ENCODE measurements at places on chromosomes 7 and 10.
A peak's percentile ranks its signal among the peaks of the same experiment; 100 is the strongest.

GRCh38 chr7:8354503-8354902 lies 78.9 kb upstream of the NXPH1 start:
- no peak for DNase-seq
- no peak overlapping the region for H3K4me3 ChIP-seq
- no peaks in the 10 kb centered on the region for H3K36me3 ChIP-seq
- H3K27me3 ChIP-seq = no peaks in the 10 kb centered on the region
- peaks cover 16% of the 10 kb centered on the region for H3K4me1 ChIP-seq

DNA sequence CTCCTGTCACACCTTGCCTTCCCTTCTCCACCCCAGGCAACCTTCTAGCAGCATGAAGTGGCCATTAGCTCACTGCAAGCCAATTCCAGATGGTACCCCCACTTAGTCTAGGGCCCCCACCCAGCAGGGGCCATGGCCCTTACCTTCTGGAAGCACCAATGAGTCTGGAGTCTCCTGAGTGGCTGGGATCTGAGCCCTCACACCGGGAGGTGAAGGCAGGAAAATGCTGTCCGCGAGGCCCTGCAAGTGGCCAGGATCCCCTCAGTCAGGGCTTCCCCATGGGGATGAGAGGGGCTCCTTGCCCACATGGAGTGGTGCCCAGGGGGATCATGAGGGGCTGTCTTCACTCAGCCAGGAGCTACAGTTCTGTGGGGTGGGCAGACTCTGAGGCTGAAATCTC lies 4.6 kb downstream of the AQP1 start:
- H3K27ac ChIP-seq = no peak overlapping the region
- H3K4me3 ChIP-seq = no peak overlapping the region
- H3K27me3 ChIP-seq = peaks cover 8% of the 10 kb centered on the region
- H3K36me3 ChIP-seq = no peaks in the 10 kb centered on the region
- no peak for DNase-seq

DNA sequence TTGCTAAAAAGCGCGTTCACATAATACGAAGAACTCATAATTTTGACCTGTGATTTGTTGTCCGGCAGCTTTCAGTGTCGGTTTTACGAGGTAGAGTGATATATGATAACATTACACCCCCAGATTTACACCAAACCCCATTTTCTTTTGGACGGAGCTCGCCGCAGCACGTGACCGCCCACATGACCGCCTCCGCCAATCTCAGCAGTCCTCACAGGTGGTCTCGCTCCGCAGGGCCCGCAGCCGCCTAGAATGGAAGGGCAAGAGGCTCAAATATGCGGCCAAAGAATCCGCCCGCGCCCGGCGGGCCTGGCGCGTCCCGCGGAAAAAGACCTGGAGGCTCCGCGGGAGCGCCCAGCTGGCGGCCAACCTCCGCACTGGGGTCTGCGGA lies at the start of gene HOXA7:
HOXA7 (minus strand) TSS at position 168 of the 391 bp plus-strand sequence; CDS start at position 38, 130 bp downstream.
- H3K4me3 ChIP-seq = peak within 1 kb of the TSS; percentile 97
- peaks cover 8% of the 10 kb centered on the region for H3K27me3 ChIP-seq
- peak; percentile 84 for DNase-seq
- peaks cover 33% of the 10 kb centered on the region for H3K36me3 ChIP-seq
- peaks cover 48% of the 10 kb centered on the region for H3K4me1 ChIP-seq
- peak within 1 kb of the TSS; percentile 99 for H3K27ac ChIP-seq

GRCh38 chr7:20219446-20220292 lies 2.5 kb upstream of the MACC1 start:
- H3K27ac ChIP-seq = peak overlapping the region; percentile 40
- H3K4me3 ChIP-seq = no peak overlapping the region
- H3K27me3 ChIP-seq = no peaks in the 10 kb centered on the region
- H3K36me3 ChIP-seq = no peaks in the 10 kb centered on the region
- H3K4me1 ChIP-seq = peaks cover 14% of the 10 kb centered on the region
- DNase-seq = peak; percentile 7

DNA sequence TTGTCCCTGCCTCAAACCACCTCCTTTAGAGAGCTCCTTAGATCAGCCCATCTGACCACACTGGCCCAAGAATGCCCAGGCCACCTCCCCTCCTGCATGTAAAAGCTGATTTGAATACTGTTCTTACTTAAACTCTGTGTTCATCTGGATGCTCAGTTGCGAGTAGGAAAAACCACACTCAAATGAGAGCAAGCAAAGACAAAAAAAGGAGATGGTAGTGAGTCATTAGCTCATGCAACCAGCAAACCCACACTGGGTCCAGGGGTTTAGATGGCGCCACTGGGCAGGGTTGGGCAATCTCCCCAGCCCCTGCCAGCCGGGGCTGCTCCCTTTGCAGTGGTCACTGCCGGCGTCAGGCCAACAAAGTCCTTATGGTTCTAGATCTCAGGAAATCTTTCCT lies 32.7 kb downstream of the TSPAN15 start:
- H3K36me3 ChIP-seq = peaks cover 20% of the 10 kb centered on the region
- H3K27ac ChIP-seq = no peak overlapping the region
- H3K4me3 ChIP-seq = no peak overlapping the region
- H3K4me1 ChIP-seq = peaks cover 58% of the 10 kb centered on the region

GRCh38 chr7:24971333-24972165 lies 8.4 kb downstream of the OSBPL3 start:
- H3K4me3 ChIP-seq = no peak overlapping the region
- H3K4me1 ChIP-seq = peaks cover 3% of the 10 kb centered on the region
- H3K27ac ChIP-seq = no peak overlapping the region
- no peak for DNase-seq
- H3K36me3 ChIP-seq = no peaks in the 10 kb centered on the region
- peaks cover 5% of the 10 kb centered on the region for H3K27me3 ChIP-seq

- no peak for DNase-seq
- peaks cover 4% of the 10 kb centered on the region for H3K27me3 ChIP-seq
- H3K4me3 ChIP-seq = no peak overlapping the region
- H3K36me3 ChIP-seq = no peaks in the 10 kb centered on the region
- H3K27ac ChIP-seq = no peak overlapping the region
Measured at GRCh38 chr10:51729822-51730555, 30.6 kb upstream of the CSTF2T start.

GRCh38 chr7:49805371-49806007 lies 32.1 kb downstream of the VWC2 start:
- DNase-seq = no peak
- H3K27ac ChIP-seq = no peak overlapping the region
- peaks cover 16% of the 10 kb centered on the region for H3K4me1 ChIP-seq
- H3K36me3 ChIP-seq = no peaks in the 10 kb centered on the region

- no peaks in the 10 kb centered on the region for H3K4me1 ChIP-seq
- H3K4me3 ChIP-seq = no peak overlapping the region
- H3K27me3 ChIP-seq = no peaks in the 10 kb centered on the region
- H3K36me3 ChIP-seq = peaks cover 77% of the 10 kb centered on the region
- no peak overlapping the region for H3K27ac ChIP-seq
Measured at GRCh38 chr7:94580601-94581000, 71.0 kb downstream of the CASD1 start.

- peaks cover 8% of the 10 kb centered on the region for H3K27me3 ChIP-seq
- no peak for DNase-seq
- no peaks in the 10 kb centered on the region for H3K36me3 ChIP-seq
- peaks cover 5% of the 10 kb centered on the region for H3K4me1 ChIP-seq
Measured at GRCh38 chr7:68440866-68441265, 1157.4 kb upstream of the AUTS2 start.

DNA sequence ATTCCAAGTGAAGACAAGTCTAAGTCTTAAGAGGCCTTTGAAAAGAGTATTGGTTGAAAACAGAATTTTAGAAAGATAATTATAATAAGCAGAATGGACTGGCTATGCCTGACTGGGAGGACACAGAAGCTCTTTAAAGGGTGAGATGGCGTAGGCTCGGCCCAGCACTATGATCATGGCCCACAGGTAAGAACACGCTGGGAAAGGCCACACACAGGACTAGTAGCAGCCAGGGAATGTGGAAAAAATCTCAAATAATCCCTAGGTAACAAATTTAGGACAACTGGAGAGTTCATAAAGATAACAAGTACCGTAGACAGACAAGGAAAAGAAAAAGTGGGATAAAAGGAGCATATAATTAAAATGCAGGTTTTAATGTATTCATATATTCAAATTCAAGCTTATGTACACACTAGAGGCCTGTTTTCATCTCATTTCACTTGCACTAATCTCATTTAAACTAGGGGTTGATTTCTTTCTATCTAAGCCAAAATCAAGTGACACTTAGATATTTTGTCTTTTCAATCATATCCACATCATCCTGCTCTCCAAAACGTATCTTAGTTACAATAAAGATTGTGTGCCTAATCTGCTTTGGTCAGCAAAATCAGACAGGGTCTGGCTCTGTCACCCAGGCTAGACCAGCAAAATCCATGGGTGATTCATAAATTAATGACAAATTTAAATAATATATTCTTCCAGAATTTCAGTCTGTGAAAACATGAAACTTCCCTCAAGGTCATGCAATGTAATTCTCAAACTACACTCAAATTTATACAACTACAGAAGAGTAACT lies 53.0 kb downstream of the EZH2 start:
- peaks cover 4% of the 10 kb centered on the region for H3K4me1 ChIP-seq
- H3K27me3 ChIP-seq = no peaks in the 10 kb centered on the region
- H3K27ac ChIP-seq = peak overlapping the region; percentile 86

DNA sequence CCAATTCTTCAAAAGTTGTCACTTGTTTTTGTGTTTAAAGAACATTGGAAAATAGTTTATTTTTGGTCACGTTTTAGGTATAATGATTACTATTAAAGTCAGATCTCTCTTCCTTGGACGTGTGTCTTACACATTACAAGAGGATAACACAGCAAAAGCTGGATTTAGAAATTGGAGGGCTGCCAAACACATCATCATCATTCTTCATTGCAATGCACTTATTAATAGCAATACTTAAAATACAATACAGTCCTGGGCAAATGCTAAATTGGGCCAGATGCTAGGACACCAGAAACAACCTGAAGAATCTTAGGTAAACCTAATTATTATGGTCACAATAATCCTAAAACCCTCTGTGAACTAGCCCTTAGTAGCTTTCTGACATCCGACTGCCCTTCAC lies 303.6 kb downstream of the DGKB start:
- no peaks in the 10 kb centered on the region for H3K36me3 ChIP-seq
- no peaks in the 10 kb centered on the region for H3K27me3 ChIP-seq
- H3K4me3 ChIP-seq = no peak overlapping the region

GRCh38 chr7:120865191-120865981 lies 7.4 kb upstream of the TSPAN12 start:
- H3K27me3 ChIP-seq = no peaks in the 10 kb centered on the region
- DNase-seq = no peak
- no peaks in the 10 kb centered on the region for H3K36me3 ChIP-seq
- peak overlapping the region; percentile 77 for H3K27ac ChIP-seq
- peaks cover 28% of the 10 kb centered on the region for H3K4me1 ChIP-seq
- H3K4me3 ChIP-seq = peak overlapping the region; percentile 0

- no peak for DNase-seq
- peaks cover 9% of the 10 kb centered on the region for H3K36me3 ChIP-seq
- no peaks in the 10 kb centered on the region for H3K27me3 ChIP-seq
Measured at GRCh38 chr10:22504766-22505165, 159.5 kb downstream of the SPAG6 start.

DNA sequence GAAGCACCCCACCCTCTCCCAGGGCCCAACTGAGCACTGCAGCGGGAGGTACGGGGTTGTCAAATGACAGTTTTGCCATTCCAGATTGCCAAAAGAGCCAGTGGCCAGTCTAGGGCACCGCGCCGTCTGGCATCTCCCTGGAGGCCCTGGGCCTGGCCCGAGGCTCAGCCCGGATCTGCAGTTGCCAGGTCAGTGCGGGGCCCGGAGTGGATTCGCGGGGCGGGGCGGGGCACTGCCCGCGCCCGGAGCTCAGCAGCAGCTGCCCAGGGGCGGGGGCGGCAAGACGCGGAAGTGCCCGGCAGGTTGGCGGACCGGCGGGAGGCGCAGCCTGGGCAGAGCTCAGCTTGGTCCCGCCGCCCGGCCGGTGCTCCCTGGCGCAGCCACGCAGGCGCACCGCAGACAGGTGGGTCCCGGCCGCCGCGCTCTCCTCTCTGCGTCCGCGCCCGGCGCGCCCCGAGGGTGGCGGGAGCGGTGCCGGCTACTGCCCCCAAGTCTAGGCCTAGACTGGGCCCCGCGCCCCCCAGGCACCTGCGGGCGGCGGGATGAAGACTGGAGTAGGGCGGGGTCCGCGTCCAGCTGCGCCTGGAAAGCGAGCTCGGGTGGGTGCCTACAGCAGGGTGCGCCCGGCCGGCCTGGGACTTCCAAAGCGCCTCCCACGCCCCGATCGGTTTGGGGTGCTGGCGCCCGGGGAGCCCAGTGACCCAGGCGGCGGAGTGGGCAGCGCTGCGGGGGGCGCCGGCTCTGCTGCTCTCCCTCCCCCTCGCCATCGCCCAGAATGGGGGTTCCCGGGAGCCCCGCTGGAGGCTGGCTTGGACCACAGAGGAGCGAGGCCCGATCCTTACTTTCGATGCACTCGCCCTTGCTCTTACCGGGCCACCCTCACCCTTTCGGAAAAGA lies at the start of gene IRF5:
IRF5 (plus strand) TSS at position 281 of the 897 bp plus-strand sequence. CDS start 4,155 bp downstream, outside the sequence.
- H3K4me1 ChIP-seq = peaks cover 21% of the 10 kb centered on the region
- peak; percentile 59 for DNase-seq
- H3K27ac ChIP-seq = no peak within 1 kb of the TSS
- H3K36me3 ChIP-seq = no peaks in the 10 kb centered on the region
- H3K27me3 ChIP-seq = peaks cover 84% of the 10 kb centered on the region

- H3K4me3 ChIP-seq = no peak overlapping the region
- peaks cover 19% of the 10 kb centered on the region for H3K36me3 ChIP-seq
- H3K4me1 ChIP-seq = no peaks in the 10 kb centered on the region
- no peak for DNase-seq
- no peaks in the 10 kb centered on the region for H3K27me3 ChIP-seq
- no peak overlapping the region for H3K27ac ChIP-seq
Measured at GRCh38 chr10:4914213-4914850, 48.9 kb upstream of the AKR1C1 start.

- no peak overlapping the region for H3K4me3 ChIP-seq
- peak overlapping the region; percentile 91 for H3K27ac ChIP-seq
- H3K4me1 ChIP-seq = peaks cover 17% of the 10 kb centered on the region
- H3K27me3 ChIP-seq = peaks cover 12% of the 10 kb centered on the region
Measured at GRCh38 chr10:45058992-45059561, 58.4 kb downstream of the ZNF22 start.

DNA sequence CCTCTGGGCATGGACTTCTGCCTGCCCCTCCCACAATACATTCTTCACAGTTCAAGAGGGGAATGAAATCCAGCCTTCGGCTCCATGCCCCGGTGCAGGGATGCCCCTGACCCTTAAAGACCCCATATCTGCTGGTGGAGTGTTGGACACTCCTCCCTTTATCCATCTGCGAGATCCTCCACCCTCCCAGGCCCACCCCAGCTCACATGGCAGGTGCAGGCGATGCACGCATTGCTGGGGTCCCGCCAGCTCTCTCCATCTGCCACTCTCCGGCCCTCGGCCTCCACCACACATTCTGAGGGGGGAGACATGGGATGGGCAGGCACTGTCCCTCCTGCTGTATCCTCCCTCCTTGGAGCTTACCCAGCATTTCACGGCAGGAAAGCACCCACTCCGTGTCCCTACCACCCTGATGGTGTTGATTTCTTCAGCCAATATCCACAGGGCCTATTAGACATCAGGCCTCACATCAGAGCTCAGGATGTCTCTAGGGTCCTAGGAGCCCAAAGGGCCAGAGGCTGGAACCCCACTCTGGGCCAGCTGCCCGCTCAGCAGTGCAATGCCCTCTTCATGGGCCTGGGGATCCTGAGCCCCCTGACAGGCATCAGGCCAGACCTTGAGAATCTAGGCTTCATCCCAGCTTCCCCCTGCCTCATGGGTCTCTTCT lies 18.3 kb downstream of the ATP6V1F start:
- no peak for DNase-seq
- H3K36me3 ChIP-seq = no peaks in the 10 kb centered on the region
- no peak overlapping the region for H3K4me3 ChIP-seq
- no peaks in the 10 kb centered on the region for H3K27me3 ChIP-seq

- peak; percentile 55 for DNase-seq
- H3K4me1 ChIP-seq = peaks cover 11% of the 10 kb centered on the region
- no peaks in the 10 kb centered on the region for H3K36me3 ChIP-seq
- peak overlapping the region; percentile 87 for H3K4me3 ChIP-seq
- H3K27me3 ChIP-seq = peaks cover 80% of the 10 kb centered on the region
- no peak overlapping the region for H3K27ac ChIP-seq
Measured at GRCh38 chr7:51315393-51316261, 982 bp downstream of the COBL start.

GRCh38 chr7:18019555-18019954 lies 8.1 kb downstream of the PRPS1L1 start:
- H3K27ac ChIP-seq = no peak overlapping the region
- H3K27me3 ChIP-seq = no peaks in the 10 kb centered on the region

Measured in nephron progenitor cell (in vitro differentiated cells).